Forelimb muscle (tissue), 1 donor: ENCODE measurements at places on chromosomes 6 and 20.

DNA sequence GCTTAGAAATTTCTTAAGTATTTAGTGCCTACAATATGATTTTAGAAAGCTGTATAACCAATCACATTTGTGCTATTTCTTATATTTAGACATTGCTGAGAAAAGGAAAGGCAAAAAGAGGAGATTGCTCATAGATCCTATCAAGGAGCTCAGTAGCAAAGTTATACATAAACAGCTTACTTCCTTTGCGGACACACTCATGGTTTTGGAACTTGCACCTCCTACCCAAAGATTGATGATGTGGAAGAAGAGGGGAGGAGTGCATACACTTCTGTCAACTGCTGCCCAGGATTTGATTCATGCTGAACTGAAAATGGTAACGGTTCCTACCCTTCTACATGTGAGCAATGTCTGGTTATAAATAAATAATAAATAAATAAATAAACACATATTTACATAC lies 16.7 kb downstream of the RAD21L1 start:
- DNase-seq = no peak

DNA sequence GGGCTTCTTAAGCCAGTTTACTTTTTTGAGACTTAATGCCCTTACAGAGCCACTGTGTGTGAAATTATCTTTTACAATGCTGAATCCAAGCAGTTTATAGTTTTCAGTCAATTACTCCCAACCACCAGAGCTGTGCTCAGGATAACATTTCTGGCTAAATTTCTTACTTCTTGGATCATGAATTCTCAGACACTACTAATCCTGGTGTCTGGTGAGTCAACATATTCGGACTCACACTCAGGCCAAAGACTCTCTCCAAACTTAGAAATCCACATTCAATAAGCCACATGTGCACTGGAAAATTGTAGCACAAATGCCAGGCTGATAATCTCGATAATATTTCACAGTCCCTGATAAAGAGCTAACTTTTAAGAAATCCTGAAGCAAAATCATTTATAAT lies 49.0 kb downstream of the PTPRT start:
- no peak for DNase-seq

DNA sequence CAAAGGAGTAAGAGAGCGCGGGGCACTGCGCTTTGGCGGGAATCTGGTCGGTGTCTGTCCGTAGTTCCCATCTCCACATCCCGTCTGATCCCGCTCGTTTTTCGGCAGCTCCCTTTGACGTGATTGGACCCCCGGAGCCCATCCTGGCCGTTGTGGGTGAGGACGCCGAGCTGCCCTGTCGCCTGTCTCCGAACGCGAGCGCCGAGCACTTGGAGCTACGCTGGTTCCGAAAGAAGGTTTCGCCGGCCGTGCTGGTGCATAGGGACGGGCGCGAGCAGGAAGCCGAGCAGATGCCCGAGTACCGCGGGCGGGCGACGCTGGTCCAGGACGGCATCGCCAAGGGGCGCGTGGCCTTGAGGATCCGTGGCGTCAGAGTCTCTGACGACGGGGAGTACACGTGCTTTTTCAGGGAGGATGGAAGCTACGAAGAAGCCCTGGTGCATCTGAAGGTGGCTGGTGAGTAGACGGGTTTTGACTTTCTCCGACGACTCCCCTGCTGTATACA lies 1.4 kb downstream of the BTN1A1 start:
- no peak for DNase-seq

DNA sequence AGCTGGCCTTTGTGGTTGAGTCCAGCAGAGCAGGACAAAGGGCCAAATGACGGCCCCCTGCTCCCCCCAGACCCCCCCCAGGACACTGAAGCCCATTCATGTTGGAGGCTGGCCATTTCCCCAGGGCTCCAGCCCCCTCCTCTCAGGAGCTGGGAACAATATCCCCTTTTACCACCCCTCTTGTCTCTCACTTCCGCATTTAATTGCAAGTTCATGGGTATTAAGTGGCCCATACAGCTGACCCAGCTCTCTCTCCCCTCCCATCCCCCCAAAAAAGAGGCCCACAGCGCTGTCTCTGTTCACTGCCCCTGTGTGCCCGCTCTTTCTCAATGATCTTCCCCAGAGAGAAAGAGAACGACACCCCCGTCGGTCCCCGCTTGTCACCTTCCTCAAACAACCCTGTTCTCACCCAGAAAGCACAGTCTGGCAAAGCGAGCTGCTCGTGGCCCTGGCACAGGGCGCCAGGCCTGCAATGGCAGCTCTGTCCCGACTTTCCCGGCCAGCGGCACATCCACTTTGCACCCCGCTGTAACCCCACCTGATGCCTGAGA lies 30.4 kb downstream of the PREX1 start:
- no peak for DNase-seq

GRCh38 chr6:106161311-106161874 lies 75.3 kb downstream of the PRDM1 start:
- no peak for DNase-seq

GRCh38 chr6:69957985-69958559 lies 91.7 kb downstream of the COL19A1 start:
- no peak for DNase-seq

DNA sequence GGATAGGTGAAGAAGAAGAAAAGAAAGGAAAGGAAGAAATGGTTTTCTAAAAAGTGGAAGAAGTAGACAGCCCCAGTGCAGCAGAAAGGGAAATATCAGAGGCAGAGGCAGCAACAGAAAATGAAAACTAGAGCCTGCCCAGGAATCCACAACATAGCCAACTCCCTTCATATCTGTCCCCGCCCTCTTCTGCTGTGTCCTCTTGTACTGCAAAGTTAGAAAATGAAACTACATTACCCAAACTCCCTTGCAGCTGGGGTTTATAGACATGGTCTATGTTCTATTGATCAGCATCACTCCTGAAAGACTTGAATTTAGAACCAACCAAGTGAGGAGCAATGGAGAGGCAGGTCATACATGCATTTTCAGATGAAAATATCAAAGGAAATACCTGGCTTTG lies 200.5 kb upstream of the PHACTR1 start:
- DNase-seq = no peak

DNA sequence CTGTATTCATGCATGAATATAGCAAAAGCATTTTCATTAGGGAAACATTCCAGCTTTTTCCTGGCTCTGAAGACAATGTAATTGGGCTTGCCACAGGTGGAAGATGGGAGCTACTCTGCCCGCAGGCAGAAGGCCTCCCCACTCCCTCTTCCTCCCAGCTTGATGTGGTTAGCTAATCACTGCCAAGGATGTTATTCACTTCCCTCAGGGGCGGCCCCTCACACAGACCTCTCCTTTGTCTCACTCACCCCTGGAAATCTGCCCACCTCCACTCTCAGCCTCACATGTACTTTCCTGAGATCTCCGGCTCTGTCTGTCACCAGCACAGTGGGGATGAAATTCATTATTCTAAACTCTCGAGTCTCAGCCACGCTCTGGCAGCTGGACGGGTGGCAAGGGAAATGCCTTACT lies 100.7 kb downstream of the ANKRD60 start:
- DNase-seq = no peak

DNA sequence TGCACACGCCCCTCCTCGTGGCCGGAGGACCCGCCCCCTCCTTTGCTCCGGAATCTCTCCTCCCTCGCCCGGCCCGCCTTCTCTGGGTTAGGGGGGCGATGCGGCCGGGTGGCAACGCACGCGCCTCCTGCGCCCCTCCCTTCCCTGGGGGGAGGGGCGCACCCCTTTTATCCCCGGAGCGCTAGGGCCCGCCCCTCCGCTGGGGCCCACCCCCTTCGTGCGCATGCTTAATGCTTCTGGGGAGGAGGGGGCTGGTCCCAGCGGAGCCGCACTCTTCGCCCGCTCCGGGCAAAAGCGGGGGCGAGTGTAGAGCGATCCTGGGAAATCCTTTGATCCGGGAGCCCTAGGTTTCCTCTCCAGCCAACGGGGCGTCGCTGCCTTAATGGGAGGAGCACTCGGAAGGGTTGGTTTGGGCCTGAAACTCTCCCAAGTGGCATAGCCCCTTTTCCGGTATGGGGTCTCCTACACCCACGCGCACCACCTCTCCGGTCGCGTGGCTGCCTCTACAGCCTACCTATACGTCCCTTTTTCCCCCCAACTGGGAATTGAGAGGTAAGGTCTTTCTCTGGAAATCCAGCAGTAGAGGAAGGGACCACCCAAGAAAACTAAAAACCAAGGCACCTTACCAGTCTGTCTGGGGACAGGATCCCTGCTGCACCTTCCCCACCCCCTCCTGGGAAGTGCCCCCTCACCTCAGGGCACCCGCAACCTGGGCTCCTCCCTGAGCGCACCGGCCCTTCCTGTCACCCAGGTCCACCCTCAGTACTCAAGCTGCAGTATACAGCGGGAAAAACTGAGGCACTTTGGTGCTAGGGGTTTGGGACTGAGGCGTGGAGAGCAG lies 2.1 kb downstream of the SOX12 start:
- no peak for DNase-seq

DNA sequence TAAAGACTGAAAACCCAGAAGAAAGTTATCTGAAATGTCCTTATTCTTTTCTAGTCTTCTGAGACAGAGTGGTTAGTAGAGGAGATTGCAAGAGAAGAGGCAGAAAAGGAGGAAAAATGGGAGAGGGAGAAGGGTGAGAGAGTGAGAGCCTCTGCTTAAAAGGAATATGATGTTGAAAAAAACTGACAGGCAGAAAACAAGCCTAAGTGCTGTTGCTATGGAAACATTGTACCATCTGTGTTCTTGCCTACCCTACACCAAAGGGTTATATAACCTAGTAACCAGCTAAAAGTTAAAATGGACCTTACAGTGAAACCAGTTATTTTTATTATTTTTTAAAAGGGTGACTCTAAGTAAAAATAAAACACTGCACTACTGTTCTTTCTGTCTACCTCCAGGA lies 28.3 kb upstream of the SH3BGRL2 start:
- no peak for DNase-seq

DNA sequence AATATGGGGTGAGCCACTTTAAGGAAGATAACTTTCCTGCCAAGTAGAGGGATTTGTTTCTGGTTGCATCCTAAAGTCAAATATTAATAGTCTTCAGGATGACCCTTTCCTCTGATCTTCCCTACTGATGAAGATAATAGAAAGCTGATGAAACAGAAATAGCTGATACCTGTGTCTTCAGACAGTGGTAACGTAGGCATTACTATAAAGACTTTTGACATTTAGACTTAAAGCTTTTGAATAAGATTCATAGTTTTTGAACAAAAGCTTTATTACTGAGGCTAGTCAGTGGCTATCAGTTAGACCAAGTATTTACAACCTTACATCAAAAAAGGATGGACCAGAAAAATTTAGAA lies 1.4 kb downstream of the NEDD9 start:
- no peak for DNase-seq

GRCh38 chr20:57398901-57399535 lies 7.8 kb downstream of the RBM38 start:
- DNase-seq = no peak

DNA sequence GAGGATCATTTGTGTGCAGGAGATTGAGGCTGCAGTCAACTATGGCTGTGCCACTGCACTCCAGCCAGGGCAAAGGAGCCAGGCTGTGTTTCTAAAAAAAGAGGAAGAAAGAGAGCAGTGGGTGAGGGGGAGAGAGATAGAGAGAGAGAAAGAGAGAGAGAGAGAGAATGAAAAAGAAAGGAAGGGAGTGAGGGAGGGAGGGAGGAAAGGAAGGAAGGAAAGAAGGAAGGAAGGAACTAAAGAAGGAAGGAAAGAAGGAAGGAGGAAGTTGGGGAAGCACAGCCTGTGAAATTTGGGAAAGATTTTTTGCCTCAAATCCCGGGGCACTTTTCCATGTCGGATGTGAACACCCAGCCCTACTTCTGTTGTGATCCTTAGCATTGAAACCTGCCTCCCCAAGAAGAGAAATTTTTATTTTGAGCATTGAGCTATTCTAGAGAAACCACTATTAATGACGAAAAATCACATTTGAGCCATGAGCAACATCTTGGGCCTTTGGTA lies 57.8 kb downstream of the FOXA2 start:
- no peak for DNase-seq

GRCh38 chr20:19544684-19545083 lies 213.4 kb upstream of the RIN2 start:
- DNase-seq = no peak

DNA sequence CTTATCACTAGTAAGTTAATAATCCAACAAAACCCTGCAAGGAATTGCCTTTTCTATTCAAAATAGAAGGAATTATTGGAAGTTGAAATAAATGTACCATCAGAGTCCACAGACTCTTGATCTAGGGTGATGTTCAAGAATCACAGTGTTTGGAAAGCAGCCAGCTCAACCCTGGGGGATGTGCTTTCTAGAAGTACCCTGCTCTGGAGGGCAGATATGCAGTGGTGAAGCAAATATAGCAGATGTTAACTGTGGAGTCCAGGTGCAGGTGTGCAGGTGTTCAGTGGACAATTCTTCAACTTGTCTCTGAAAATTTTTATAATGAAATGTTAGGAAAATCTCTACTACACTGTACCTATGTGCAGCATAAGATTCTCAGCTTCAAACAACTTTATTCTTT lies 9.1 kb upstream of the INSM1 start:
- DNase-seq = no peak

- no peak for DNase-seq
Observed at GRCh38 chr6:94095961-94096360, 676.6 kb upstream of the EPHA7 start.

GRCh38 chr6:158290659-158291058 lies 21.6 kb upstream of the TULP4 start:
- no peak for DNase-seq

DNA sequence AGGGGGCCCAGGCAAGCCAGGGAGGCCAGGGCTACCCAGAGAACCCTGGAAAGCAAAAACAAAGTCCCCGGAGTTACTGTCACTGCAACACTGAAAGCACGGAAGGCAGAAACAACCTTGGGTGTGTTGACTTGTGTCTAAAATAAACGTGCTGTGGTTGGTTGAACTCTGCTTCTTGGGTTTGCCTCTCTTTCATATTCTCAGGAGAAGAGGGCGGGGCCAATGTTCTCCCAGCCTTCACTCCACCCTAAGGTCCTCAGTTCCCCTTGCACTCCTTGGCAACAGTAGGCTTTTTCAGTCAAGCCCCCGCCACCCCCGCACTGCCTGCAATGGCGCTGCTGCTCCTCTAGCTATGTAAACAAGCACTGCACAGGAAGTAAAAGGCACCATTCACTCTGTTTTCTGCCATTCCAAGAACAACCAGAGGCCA lies 60.9 kb downstream of the COL9A1 start:
- DNase-seq = no peak

- DNase-seq = no peak
Observed at GRCh38 chr6:107290491-107290890, 168.9 kb downstream of the PDSS2 start.

DNA sequence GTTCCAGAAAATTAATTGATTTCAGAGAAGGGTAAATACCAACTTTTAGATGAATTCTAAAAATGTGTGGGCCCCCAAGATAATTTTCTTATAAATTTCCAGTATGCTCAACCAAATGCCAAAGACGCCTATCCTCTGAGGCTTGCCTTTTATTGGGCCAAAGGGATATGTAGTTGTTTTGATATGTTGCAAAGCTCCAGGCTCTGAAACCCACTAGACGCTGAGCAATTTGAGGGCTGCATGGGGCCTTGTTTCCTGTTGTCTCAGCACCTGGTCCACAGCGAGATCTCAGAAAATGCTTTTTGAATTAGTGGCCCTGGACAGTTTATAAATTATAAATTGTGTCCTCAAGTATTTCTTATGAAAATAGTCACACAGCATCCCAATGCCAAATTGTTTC lies 397.2 kb downstream of the SAMD5 start:
- DNase-seq = no peak

GRCh38 chr6:23704479-23705052 lies 421.4 kb upstream of the NRSN1 start:
- DNase-seq = no peak
